ENCODE measurements at places on chromosomes 2 and 18.

DNA sequence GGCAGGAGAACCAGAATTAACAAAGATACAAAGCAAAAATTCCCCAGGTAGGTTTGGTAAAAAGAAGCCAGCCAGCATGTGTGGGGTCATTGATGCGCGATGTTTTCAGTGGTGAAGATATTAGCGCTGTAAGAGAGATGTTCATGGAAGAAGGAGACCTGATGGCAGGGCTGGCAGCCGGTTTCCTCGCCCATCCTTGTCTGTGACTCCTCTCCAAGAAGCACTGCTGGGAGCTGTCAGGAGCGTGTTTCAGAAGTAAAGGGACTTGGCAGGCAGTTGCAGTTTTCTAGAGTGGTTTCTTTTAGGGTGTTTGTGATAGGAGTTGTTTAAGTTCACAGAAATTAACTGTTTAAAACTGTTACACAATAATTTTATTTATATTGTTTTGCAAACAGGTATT is 24.6 kb downstream of the TAF1B start:
- no peak for DNase-seq

DNA sequence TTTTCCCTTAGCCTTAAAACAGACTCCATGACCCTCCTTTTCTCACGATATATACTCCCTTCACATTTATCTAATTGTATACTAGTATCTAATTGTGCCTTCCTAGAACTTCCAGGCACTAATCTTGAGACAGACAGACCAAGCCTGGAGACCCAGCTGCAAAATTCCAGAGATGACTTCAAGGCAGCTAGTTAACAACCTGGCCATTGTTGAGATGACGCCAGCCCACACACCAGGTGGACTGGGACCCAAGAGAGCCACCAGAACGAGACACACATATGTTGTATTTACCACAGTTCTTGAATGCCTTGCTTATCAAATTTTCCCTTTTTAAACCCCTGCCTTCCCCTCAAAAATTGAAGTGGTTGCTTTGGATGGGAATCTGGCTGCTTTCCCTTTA is 48.9 kb upstream of the SELENOI start:
- DNase-seq, result no peak

DNA sequence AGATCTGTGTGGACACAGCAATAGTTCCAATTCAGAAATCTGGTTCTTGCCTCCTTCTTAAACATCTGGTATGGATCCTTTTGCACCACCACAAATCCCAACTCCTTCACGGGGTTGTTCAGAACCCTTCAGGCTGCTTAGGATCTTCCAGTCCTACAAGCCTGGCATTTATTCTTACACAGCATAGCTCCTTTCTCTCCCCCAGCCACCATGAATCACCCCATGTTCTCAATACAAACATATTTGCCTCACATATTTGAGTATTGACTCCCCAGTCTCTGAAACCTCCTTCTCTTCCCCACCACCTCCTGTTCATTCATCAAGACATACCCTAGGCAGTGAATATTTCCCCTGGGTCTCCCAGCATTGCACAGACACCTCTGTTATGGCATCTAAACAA is 155.2 kb downstream of the ALK start:
- no peak for DNase-seq

DNA sequence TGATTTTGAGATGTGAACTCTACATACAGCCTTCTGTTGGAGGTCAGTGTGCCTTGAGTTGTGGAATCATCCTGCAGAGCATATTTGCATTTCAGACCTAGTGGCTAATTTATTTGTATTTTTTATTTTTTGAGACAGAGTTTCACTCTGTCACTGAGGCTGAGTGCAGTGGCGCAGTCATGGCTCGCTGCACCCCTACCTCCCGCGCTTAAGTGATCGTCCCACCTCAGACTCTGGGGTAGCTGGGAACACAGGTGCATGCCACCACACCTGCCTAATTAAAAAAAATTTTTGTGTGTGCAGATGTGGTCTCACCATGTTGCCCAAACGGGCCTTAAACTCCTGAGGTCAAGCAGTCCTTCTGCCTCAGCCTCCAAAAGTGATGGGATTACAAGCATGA is 104.4 kb downstream of the ASXL3 start:
- DNase-seq, result no peak

- no peak for DNase-seq
These were observed 673.2 kb downstream of the TMEM182 start for GRCh38 chr2:103435010-103435409.

DNA sequence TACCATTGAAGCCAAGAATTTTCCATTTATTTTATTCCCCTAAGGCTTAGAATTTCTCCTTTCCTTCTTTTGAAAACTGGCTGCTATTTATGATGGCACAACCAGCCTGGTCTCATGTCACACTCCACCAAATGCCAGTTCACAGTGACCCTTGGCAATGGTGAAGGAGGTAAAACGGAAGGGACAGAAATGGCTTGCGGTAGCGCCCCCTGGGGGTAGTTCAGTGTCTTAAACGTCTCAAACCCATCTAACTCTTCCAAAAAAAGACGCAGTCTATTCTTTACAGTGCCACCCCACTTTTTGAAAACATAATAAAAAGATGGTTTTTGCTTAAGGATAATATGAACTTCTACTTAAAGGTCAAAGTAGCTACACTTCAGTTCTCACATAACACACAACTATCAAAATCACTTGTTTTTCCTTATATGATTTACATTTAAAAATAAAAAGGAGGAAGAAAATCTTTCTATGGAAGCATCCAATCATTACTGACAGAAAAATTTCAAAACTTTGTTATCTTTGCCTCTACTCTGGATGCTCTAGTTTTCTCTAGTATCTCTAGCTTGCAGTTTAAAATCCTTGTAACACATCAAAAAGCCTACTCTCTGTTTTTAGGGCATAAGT is 28.0 kb downstream of the PNO1 start:
- DNase-seq, result no peak

GRCh38 chr2:36564377-36564930 is 33.5 kb downstream of the FEZ2 start:
- DNase-seq, result no peak

DNA sequence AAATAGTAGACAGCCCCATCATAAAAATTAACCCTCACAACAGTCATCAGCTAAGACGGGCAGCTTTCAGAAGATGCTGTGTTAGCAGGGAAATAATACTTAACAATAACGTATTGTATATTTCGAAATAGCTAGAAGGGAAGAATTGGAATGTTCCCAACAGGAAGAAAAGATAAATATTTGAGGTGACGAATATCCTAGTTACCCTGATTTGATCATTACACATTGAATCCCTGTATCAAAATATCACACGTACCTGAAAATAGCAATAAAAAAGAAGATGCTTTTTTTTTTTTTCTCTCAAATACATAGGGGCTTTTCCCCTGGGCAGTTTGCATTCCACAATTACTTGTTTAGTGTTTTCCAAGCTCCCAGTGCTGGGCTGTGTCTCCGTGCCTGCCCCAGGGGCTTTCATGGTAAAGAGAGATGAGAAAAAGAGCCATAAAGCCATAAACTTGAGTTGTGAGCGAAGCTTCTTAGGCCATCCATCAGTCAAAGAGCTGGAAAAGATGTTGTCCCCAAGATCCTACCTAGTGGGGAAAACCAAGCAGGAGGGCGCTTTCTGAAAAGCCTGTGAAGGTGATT is 183.0 kb upstream of the REV1 start:
- no peak for DNase-seq

GRCh38 chr2:43605079-43605655 is 9.3 kb upstream of the THADA start:
- DNase-seq, result peak; percentile 7

DNA sequence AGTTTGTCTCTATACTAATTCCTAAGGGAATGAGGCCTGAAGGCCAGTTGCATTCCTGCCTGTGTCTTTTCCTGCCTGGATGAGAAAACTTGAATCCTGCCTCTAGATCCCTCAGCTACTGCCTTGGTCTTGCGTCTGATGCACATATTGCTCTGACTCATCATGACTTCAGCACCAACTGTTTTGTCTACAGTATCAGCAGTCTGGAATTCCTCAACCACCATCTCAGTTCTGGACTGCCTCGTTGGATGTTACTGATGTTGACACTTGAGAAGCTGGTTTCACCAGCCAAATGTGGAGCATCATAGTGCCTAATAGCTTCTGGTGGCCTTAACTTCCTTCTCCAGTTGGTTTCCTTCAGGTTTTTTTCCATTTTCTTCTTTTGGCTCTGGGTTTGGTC is 211.0 kb downstream of the CTNNA2 start:
- DNase-seq, result no peak

DNA sequence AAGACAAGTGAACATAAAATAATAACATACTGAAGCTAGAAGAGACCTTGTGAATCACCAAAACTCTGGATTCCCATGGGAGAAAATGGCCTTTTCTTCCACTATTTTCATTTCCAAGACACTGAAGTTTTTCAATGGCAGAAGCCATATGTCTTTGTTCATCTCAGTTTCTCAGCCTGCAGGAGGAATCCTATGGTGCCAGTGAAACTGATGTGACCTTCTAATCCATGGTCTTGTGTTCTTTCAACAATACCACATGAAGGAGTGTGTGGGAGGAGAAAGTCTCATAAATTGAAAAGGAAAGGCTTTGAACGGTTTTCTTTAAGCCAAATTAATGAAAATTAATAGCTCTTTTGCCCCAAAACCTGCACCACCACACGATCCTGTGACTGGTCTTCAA is 257.3 kb downstream of the EPHA4 start:
- no peak for DNase-seq

GRCh38 chr2:3940661-3941060 is 237.3 kb downstream of the DCDC2C start:
- DNase-seq, result no peak

DNA sequence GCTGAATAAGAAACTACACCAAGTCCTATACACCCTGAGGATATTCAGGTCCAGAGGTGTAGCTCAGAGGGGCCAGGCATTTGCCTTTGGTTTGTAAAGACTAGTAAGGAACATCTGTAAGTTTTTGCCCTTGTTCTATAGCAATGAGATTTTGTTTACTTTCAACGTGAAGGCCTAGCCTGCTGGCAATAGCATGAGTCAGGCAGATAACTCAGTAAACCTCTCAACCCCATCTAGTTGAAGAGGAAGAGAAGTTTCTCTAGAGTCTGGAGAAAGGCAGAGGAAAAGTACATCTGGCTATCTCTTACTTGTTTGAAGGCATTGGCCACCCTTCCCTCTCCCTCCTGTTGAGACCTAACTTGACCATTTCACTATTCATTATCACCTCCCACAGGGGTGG is 70.3 kb upstream of the ZNF521 start:
- DNase-seq, result no peak

DNA sequence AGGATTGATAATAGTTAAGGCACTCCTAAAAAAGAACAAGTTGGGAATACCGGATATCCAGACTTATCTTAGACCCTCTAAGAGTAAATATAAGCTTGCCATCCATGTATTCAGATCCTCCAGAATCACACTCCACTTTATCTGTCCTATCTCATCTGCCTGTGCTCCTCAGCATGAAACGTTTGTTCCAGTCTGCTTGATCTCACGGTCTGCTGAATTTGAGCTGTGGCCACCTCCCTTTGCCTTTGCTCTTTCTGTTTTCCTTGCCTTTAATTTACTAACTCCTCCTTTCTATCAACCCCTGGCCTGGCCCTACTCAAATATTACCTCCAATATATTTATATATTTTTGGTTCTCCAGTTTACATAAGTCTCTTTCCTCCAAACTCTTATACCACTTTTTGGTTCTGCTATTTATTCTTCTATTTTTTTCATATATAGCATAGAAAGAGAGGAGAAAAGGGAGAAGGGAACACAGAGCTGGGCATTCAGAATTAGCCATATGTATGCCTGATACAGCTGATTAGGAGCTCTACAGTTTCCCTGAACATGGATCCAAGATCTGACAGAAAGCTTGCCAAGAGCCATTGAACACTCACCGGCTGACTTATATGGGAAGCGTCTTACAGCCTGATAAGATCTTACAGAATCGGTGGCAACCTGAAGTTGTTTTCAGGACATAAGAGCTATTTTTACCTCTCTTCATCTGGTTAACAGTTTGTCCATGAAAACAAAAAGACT is 21.8 kb upstream of the DNAJC27 start:
- no peak for DNase-seq

DNA sequence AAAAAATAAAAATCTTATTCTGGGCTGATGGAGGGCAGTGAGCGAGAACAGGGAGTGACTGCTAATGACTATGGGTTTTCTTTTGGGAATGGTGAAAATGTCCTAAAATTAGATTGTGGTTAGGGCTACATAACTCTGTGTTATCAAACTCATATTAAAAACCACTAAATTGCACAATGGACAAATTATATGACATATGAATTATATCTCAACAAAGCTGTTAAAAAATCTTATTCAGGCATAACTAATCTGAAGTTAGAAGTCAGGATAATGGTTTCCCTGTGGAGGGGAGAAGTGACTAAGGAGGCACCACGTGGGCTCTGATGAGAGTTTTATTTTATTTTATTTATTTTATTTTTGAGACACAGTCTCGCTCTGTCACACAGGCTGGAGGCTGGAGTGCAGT is 32.1 kb upstream of the DPP4 start:
- no peak for DNase-seq

DNA sequence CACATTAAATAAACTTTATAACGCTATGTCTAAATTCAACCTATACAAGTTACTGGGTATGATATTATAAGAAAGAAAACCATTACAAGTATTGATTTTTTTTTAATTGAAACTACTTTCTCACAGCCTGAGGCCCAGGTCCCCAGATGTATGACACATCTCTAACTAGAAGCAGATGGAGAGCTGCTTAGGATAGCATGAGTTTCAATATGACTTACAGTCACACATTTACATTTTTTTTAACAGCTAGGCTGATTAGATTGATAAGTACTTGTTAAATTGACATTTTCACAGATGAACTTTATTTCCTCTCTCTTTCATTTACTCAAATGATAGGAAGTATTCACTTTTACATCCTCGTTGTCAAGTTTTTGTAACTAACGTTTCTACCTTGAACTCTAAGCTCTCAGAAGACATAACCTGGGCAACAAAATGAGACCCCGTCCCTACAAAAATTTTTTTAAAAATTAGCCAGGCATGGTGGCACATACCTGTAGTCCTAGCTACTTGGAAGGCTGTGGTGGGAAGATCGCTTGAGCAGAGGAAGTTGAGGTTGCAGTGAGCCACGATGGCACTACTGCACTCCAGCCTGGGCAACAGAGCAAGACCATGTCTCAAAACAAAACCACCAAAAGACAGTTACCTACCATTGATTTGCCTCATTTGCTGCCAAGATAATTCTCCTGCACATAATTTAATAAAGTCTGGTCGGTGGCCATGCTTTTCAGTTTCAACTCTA is 52.4 kb downstream of the STK39 start:
- DNase-seq, result no peak

DNA sequence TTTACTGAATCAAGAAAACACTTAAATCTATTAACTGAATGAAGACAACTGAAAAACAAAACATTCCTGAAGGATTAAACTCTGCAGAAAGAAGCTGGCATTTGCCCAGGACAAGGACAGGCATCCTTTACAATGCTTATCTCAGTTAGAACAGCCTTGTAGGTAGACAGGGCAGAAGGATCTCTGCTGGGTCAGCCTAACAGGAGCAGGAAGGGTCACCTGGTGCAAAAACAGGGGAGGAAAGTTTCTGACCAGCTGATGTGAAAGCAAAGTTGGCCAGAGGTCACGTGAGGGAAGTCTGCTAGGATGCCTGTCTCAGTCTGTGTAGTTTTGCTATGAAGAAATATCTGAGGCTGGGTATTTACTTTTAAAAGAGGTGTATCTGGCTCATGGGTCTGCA is 348.6 kb downstream of the ANAPC1 start:
- DNase-seq, result no peak

GRCh38 chr2:140178234-140178633 is 1398.0 kb upstream of the NXPH2 start:
- no peak for DNase-seq

Measured in NCI-H774 (cell line).